GM13976 (cell line): ENCODE measurements at places on chromosomes 16 and 17.
A peak's percentile ranks its signal among the peaks of the same experiment; 100 is the strongest.

DNA sequence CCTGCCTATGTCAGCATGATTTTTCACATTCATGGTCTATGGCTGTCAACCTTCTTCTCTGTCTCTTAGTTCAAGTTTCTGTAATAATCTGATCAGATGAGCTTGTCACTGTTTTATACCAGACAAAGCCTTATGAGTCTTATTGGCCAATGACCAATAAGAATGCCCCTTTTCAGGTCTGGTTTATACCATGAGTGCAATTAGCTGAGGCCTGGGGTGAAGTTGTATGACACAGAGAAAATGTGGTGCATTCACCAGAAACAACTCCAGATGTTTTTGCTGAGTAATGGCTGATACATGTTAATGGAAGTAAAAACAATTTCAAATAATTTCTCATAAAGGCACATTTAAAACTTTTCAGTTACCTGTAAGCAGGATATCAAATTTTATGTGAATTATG is 218.6 kb upstream of the CDH8 start:
- no peak for DNase-seq

DNA sequence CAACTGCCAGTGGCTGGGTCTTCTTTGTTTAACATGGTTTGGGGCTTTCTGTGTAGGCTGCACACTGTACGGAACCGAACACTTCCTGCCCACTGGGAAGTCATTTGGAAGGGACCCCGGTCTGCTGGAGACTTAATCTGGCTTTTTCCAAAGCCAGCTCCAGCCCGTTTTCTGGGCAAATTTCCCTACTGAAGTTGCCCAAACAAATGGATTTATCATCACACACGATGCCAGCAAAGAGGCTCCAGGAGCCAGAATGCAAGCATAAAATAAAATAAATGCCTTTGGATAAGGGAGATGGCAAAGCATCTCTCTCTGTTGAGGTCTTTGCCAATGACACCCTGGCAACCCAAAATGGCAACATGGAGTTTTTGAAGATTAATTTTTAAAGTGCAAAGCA is 259.9 kb upstream of the IRX3 start:
- no peak for DNase-seq

GRCh38 chr16:9970796-9971195 is 211.4 kb downstream of the GRIN2A start:
- no peak for DNase-seq

DNA sequence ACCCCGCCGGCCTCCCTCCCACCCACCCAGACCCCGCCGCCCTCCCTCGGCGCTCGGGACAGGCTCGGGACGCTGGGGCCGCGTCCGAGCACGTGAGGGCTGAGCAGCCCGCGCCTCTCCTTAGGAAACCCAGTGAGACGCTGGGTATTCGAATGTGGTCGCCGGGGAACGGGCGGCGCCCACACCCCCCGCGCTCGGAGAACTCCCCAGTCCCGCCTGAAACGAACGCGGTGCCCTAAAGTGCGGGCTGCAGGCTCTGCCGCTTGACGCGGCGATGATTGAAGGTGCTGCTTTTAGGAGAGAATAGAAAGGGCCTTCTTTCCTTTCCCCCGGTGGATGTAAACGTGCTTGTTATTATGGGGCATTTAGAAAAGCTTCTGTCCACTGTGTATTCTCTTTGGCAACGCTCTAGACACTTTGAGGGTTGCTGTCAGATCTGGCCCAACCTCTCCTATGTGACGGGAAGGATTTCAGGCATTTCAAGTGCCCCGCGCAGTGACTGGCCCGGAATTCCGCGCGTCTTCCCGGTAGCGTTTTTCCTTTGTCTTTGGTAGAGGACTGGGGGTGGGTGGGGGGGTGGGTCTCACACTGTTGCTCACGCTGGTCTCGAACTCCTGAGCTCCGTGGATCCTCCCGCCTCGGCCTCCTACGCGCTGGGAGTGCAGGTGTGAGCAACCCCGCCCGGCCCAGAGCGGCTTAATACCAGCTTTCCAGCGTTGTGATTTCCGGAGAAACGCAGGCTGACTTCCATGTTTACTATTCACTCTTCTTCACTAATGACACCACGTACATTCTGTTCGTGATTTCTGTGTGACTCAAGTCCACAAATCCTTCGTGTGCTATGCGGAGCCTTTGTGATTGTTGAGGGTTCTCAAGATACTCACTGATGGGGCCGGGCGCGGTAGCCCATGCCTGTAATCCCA is 21.8 kb upstream of the FOXK2 start:
- DNase-seq, result peak; percentile 60

- no peak for DNase-seq
These were observed 96.8 kb downstream of the BRIP1 start for GRCh38 chr17:61766520-61766919.

GRCh38 chr16:1763521-1764511 is 7.5 kb downstream of the NME3 start:
- no peak for DNase-seq

DNA sequence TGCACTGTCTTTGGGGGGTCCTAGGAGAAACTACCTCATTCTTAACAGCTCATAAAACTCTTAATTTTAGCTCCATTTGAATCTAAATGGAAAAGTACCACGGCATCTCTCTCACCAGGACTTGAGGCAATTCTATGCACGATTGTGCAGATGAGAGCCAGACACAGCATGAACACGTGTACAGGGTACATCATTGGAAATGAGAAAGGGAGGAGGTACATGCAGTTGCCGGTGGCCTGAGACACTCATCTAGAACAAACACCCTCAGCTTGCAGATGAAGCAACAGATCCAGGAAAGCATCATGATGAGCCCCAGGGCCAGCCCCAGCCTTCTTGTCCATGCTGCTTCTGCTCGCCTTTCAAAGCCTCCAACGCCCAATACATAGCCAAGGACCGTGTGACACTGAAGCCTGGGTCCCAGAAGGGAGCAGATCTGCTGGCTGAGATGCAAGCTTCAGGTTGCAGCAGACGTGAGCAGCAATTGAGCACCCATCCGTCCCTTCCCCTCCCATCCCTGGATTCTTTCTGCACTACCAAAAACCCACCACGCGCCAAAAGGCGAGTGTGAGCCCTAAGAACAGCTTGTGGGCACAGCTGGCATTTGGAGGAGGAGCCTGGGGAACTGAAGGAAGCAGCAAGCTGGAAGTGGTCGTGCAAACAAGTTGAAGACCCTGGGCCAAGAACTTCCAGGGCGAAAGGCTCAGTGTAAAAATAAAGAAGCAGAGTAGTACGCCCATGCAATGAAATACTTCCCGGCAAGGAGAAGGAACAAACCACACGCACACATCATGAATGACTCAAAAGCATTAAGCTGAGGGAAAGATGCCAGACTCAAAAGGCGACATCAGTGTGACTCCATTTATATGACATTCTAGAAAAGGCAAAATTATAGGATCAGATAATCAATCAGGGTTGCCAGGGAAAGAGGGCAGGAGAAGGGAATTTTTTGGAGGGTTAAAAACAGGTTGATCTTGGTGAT is 7.3 kb upstream of the RCVRN start:
- no peak for DNase-seq

DNA sequence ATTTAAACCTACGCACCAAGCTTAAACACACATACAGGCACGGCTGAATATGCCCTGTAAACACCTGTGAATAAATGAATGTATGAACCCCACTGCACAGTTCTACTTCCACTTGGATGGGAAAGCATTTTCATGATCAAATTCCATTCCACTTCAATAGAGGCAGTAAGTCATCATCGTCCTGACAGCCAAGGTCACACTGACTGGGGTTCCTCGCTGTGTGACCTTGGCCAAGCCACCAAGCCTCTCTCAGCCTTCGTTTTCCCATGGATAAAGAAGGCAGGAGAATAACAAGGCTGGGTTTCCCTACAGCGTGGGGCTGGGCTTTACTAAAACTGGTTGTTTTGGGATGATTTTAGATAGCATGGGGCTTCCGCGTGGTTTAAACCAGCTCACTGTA is 82.8 kb downstream of the TBC1D16 start:
- DNase-seq, result no peak

GRCh38 chr16:8886593-8887430 is 4.7 kb downstream of the LITAFD start:
- no peak for DNase-seq

DNA sequence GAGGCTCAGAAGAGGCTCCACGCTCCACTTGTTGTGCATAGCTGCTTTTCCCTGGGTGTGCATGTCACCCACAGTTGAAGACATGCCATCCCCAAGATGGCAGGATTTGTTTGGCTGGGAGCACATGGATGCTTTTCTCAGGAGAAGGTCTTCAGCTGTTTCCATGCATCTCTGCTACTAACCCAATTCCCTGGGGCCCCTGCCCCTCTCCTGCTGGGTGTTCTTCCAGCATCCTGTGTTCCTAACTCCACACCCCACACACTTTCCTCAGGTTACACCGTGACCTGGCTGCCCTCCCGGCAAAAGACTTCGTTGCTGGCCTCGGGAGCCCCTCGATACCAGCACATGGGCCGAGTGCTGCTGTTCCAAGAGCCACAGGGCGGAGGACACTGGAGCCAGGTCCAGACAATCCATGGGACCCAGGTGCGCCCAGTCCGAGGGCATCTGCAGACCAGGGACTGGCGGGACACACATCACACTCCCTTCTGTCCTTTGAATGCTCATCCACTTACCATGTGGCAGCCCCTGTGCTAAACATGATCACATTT is 21.5 kb downstream of the ITGAL start:
- DNase-seq, result no peak

- no peak for DNase-seq
These were observed 102.1 kb downstream of the N4BP1 start for GRCh38 chr16:48507886-48508285.

DNA sequence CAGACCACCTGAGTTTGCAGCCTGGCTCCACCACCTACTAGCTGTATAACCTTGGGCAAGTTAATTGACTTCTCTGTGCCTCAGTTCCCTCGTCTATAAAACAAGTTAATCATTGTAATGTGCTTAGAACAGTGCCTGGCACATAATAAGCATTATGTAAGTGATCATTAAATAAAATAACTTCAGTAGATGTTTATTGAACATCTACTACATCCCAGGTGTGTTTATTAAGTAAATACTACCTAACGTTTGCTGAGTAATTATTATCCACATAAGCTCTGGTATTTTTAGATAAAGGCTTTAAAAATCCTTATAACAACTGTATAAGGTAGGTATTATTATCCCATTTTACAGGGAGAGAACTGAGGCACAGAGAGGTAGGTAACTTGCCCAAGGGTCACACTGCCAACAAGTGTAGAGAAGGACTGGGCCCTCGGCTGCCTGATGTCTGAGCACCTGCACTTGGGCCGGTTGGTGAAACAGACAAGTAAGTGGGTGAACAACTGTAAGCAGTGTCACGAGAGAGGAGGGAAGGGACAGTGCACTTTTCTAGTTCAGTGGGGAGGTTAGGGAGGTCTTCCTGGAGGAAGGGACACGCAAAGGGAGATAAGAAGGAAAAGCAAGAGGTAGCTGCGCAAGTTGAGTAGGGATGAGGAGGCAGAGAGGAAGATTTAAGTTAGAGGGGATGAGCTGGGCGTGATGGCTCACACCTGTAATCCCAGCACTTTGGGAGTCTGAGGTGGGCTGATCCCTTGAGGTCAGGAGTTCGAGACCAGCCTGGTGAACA is 4.6 kb downstream of the TNS4 start:
- no peak for DNase-seq

DNA sequence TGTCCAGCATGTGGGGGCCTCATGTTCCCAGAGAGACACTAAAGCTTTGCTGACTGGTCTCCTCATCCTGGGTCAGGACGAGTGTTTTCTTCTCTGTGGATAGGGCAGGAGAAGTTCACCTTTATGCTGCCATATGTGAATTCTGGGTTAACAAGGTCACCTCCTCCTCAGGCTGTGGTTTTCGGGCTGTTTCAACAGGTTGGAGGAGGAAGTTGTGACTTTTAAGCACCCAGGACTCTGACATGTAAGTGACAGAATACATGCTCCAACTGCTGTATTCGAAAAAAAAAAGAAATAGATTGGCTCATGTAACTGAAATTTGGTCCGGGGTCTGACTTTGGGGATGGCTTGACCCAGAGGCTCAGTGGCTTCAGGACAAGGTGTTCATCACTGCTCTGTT is 54.2 kb downstream of the SNX20 start:
- no peak for DNase-seq
